ENCODE measurements at places on chromosomes 3 and 15.
A peak's percentile ranks its signal among the peaks of the same experiment; 100 is the strongest.

- DNase-seq = peak; percentile 55
These were observed 271.5 kb upstream of the DCBLD2 start for GRCh38 chr3:99172736-99173657.

DNA sequence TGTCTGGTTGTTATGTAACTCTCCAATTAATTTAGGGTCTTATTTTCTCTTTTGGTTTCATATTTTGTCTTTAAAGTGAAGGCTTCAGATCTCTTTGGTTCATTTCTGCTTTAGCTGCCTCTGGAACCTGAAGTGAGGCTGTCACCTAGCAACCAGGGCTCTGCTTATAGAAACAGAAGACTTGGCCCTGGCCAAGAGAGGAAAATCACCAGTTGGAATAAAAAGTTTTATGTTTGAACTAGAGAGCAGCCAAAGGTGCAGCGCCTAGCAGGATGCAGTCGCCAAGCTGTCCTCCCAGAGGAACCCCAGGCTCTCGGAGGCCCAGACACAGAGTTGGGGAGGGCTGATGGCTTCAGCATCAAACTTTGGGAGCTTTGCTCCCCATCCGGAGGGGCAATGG is 41.1 kb downstream of the LYZL4 start:
- DNase-seq = peak; percentile 58

DNA sequence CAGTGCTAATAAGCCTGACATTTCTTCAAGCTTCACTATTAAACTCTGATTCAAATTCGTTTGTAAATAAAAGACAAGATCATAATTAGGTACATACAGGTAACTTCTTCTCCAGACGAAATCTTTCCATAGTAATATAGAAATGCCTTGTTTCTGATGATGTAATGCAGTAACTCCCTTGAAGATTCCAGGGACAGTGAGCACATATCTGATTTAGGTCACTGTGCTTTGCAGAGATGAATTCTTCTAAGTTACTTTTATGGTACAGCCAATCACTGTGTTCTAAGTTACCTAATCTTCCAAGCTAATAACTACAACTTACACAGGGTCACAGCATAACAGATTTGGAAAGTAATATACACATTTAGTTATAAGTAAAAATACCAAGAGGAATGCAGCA is 27.6 kb downstream of the SLC4A7 start:
- DNase-seq = no peak

DNA sequence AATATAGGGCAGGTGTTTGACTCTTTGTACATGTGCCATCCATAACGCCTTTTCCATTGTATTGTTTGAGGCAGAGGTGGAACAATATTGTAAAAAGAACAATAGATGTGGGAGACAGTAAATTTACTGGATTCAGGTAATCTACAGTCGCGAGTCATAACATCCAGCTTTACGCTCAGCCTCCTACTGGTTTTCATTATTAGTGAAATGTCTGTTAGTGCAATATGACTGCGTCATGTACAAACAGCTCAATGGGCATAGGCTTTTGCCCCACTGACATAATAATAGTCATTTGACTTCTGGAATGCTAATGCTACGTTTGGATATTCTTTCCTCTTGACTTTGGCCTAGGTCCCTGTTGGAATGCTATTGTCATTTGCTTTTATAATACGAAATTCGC is 9.5 kb downstream of the CACNA2D3 start:
- no peak for DNase-seq

DNA sequence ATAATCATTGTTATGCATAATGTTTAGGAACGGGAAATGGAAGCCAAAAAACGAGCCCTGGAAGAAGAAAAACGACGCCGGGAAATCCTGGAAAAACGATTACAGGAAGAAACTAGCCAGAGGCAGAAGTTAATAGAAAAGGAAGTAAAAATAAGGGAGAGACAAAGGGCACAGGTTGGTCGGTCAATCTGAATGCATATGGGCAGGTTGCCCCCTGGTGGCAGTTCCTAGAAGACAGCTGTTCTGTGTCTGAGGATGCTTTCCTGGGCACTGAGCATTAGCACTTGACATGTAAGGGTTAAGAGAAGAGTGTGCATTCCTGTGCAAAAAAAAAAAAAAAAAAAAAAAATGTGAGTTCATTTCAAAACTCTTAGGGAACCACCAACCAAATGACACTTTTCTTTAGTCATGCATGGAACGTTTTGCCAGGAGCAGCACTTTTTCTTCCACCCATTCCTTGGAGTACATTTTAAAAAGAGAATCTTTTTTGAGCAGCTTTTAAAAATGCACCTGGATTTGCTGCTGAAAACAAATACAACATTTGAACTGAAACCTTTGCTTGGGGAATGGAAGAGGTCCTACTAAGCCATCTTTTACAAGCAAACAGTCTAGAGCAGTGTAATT is 11.1 kb upstream of the ABHD10 start:
- peak; percentile 63 for DNase-seq

GRCh38 chr15:91924837-91925495 is 71.5 kb downstream of the SLCO3A1 start:
- no peak for DNase-seq

GRCh38 chr3:159239059-159239458 is 437.2 kb downstream of the MFSD1 start:
- no peak for DNase-seq

DNA sequence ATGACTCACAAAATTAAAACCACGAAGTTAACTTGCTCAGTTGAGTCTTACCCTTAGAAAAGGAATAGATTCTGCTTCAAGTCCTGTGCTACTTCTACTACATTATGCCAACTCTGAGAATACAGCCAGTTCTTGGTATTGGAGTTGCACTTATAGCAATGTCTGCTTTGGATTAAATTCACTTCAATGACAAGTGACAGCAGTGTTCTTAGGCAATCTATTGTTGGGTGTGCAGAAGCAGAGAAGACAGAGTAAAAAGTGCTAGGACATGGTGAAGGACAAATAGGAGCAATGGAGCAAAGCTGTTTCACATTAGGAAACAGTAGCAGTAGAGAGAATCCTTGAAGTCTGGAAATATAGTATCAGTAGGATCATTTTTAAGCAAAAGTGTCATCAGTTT is 713.1 kb downstream of the SI start:
- DNase-seq = no peak

- peak; percentile 78 for DNase-seq
These were observed 140.1 kb downstream of the OCA2 start for GRCh38 chr15:27958911-27959578.

- DNase-seq = no peak
These were observed 39.5 kb downstream of the TNIK start for GRCh38 chr3:171420667-171421066.

DNA sequence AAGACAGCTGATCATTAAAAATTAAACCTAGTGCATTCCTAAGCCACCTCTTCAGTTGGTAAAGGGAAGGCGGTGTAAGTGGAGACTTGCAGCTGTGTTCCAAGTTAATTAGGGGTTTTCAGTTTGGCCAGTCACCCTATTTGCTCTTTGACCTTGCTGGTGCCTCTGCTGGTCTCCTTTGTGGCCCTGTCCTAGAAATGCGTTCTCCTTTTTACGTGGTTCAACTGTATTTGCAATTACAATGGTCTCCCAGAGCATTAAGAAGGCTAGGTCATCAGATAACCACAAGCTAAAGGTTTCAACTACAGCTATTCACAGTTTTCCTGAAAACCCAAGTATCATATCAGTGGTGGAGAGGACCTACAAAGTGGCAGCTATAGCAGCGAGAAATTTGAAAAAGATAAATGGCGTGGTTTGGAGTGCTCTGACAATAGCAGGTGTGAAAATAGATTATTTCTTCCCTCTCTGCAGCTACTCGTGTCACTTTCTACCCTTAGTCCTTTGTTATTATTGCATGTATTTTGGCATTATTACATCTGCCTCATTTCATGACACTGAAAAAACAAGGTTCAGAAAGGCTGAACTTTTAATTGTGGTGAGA is 203.5 kb upstream of the TBC1D5 start:
- DNase-seq = peak; percentile 88

- DNase-seq = no peak
These were observed 108.8 kb upstream of the PLAAT1 start for GRCh38 chr3:193132241-193132640.

DNA sequence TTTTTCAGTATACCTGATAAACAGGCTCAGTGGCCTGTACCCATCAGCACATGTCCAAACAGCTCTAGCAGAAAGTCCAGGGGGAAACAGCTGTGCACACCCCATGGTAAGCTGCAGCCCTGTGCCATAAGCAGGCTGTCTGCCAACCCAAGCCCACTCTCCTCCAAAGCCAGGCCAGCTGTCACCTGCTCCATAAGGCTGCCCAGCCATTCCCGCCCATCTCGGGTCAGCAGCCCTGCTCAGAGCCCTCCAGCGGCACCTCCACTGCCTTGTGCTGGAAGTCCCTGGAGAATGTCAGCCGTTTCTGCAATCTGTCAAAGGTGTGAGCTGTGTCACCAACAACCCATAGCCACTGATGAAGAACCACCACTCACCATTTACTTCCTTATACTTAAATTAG is 82.0 kb downstream of the NTRK3 start:
- no peak for DNase-seq

DNA sequence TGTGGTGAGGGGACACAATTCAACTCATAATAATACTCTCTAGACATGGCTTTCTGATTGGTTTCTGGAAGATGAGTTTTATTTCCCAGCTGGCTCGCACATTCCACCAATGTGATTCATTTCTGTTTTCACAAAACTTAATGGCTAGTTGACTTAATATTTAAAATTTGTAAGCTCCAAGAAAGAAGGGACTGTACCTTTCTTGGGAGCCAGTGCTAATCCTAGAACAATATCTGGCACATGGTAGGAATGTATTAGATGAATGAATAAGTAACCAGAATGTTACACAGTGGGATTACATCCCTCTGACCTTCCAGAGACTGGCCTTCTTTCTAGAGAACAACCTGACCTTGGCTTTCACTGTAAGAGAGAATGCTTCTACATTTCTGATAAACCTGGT is 262.8 kb downstream of the RORA start:
- no peak for DNase-seq

DNA sequence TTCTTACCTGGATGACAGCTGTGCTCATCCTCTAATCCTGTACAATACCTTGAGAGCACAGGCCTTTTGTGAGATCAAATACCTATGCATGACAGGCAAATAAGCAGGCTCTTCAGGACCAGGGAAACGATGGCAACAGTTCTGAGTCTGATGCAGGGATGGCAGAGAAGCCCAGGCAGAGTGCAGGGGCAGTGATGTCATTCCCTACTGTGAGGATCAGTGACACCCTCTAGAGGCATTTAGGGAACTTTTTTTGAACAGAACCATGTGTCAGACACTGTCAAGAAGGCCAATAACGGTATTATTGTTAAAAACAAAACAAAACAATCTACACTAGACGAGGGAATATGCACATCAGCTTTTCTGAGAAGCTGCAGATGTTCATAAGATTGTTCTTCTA is 314.8 kb upstream of the CTDSPL start:
- DNase-seq = peak; percentile 37

DNA sequence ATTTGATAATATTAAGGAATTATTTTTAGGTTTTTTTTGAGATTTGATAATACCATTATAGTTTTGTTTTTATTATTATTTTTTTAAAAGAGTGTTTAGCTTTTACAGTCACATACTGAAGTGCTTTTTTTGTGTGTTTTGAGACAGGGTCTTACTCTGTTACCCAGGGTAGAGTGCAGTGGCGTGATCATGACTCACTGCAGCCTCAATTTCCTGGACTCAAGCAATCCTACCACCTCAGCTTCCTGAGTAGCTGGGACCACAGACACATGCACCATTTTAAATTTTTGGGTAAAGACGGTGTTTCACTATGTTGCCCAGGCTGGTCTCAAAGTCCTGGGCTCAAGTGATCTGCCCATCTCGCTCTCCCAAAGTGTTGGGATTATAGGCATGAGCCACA is 73.0 kb downstream of the SUMF1 start:
- peak; percentile 54 for DNase-seq

GRCh38 chr15:79310612-79310984 is 314 bp upstream of the TMED3 start:
- DNase-seq = no peak

DNA sequence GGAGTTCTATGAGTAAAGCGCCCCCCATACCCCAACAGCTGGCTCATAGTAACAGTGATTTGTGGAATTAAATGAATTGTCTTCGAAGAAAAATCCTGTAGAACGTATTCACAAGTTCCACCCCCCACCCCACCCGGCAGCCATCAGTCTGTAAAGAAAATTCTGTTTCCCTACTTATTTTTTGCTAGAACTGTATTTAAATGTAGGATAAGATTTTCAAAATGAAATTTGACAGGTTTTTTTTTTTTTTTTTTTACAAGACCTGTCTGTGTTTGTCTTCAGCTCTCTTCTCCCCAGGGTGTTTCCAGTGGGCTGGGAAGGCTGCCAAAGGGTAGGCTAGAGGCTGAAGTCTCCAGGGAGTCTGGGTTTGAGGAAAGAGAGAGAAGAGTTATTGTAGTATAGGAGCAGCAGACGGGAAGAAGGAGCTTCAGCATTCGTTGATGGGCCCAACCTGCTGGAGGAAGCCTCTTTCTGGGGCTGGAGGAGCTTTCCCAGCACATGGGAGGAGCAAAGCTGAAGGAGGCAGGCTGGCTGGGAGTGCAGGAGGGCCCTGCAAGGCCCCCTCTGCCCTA is 130.6 kb upstream of the SEMA6D start:
- DNase-seq = no peak

DNA sequence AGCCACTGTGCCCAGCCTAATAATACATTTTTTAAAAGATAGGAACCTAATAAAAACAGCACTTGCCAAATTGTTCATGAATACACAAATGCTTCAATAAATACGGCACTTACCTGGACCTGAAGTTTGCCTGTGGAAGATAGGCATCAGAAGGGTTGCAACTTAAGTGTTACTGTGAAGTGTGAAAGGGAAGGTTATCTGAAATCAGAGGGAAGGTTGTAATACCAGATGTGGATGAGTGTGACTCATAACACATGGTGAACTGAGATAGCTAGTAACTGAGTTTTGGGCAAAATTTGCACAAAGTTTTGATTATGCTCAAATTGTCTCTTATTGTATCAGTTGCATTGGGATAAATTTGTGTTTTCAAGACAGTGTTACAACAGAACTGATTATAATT is 68.0 kb downstream of the ATP11B start:
- DNase-seq = no peak

- DNase-seq = peak; percentile 39
These were observed 50.6 kb downstream of the SERP1 start for GRCh38 chr3:150495563-150496168.

GRCh38 chr3:16375891-16376290 is 110.9 kb downstream of the OXNAD1 start:
- DNase-seq = no peak

DNA sequence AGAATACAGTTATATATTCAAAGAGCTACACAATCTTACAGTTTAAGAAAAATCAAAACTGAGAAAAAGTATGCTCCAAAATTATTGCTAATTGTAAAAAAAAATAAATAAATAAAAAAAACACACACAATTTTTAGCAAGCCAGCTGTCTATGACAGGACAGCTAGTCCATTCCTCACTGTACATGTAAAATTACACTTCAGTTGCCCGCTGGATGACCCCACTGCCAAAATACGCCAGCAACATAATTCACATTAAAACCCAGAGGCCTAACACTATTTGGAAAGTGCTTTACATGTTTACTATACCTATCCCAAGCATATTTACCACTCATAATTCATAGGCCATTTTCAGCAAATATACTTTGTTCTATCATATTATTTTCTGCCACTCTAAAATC is 5.8 kb downstream of the MYO9A start:
- no peak for DNase-seq

Data from MV-4-11 (cell line).